ENCODE measurements at places on chromosomes 1 and 21. TPM values are rescaled to one million over a fixed set of nuclear protein-coding genes. Genes with fewer than 3 reads are reported as not detected.

RNU1-4 gene
- total RNA-seq: under 0.01 TPM

- DNase-seq: no peak
Measured at GRCh38 chr1:184226100-184226487, 160.7 kb upstream of the C1orf21 start.

SPATA45 gene
- not detected for total RNA-seq

GRCh38 chr1:235207209-235207565, 46.1 kb upstream of the RBM34 start:
- DNase-seq: no peak

- no peak for DNase-seq
Measured at GRCh38 chr1:32249831-32250525, 1.1 kb upstream of the LCK start.

- DNase-seq: no peak
Measured at GRCh38 chr1:40385437-40386358, 12.2 kb downstream of the SMAP2 start.

S100A16 gene
- total RNA-seq: 51.3 TPM

DNA sequence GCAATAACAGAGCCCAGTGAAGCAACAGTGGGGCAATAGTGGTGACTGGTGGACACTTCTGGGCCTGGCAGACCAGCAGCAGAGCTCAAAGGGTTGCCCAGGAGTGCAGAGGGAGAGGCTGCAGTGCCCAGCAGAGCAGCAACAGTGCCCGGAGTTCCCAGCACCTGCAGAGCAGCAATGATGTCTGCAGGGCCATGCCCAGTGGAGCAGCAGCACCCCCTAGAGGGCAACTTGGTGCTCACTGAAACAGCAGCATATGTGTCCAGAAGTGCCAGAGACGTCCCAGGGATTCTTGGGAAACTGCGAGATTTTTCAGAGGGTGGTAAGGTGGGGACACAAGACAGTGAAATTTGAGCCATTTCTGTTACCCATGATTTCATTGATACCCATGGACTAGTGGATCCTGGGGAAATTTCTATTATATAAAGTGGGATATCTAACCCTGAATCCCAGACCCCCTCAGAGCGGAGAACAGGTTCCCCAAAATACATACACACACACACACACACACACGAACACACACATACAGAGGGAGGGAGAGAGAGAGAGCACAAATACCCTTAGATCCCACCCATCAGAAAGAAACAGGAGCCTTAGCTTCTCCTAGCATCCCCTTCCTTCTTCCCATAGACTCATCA, 156.9 kb upstream of the GJB5 start:
- peak; percentile 6 for DNase-seq

- no peak for DNase-seq
Measured at GRCh38 chr21:44298301-44298700, 1.6 kb upstream of the PFKL start.

GRCh38 chr1:92601044-92601443, 114.3 kb upstream of the GFI1 start:
- DNase-seq: no peak

- no peak for DNase-seq
Measured at GRCh38 chr1:89529196-89529595, 4.6 kb downstream of the LRRC8B start.

CASQ1 gene
- 10.5 TPM for total RNA-seq

RNU1-1 gene
- total RNA-seq: under 0.01 TPM

DNA sequence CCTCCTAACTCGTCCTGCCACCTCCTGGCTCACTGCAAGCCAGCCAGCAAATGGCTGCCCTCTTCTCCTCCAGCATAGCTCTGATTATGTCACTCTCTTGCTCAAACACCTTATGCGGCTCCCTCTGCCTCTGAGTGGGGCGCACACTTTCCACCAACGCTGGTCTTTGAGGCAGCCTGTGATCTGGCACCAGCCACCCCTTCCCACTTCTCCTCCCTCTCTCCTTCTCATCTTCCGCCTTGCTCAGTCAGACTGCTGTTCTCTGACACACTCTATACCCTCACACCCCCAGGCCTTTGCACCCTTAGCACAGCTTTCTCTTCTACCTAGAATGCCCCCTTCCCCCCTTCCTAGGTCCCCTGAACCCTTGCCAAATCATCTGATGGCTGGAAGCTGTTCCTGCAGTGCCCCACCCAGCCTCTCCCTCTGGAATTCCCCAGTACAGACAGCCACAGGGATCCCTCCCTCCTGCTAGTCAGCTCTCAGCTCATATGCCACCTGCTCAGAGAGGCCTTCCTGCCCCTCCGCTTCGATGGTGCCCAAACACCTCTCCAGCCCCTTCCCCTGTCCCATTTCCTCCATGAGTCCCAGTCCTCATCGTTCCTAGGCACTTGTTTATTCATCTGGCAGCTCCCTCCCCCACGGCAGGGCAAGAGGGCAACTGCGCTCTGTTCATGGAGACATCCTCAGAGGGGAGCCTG, 21.7 kb upstream of the PEF1 start:
- no peak for DNase-seq

GRCh38 chr1:162873671-162874666, 13.0 kb upstream of the CCDC190 start:
- peak; percentile 43 for DNase-seq

DNA sequence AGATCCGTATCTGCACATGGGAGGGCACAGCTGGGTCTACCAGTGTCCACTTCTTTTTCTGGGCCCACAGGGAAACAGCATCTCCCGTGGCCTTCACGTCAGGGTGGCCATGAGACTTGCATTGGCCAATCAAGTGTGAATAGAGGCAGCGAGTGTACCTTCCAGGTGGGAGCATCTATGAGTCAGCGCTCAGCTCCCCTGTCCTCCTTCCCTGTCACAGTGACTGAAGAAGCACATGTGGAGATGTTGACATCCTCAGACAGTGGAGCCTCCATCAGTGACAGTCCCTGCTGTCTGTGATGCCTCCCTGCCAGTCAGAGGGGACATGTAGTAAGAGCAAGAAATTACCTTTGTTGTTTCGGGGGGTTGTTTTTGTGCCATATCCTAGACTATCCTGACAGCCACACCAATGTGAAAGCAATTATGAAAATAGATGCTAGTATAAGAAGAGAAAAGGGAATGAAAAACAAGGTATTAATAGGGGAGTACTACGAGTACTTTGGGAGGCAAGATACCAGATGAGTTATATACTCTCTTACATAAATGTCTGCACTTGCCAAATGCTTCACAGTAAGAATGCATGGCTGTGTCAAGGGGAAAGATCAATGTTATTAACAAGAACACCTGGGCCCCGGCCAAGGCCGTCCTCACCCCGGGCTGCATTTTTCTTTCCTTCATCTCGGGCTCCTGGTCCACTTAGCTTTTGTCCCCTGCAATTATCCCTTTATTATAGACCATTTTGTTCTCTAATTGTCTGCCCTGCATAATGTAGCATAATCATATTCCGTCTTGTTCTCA, 86.0 kb downstream of the MATN1 start:
- no peak for DNase-seq

CXADR gene
- 44.2 TPM for total RNA-seq

- no peak for DNase-seq
Measured at GRCh38 chr21:29104239-29104708, 26.2 kb upstream of the MAP3K7CL start.

NHLH1 gene
- total RNA-seq: not detected

GRCh38 chr1:64039390-64039926, 164.0 kb upstream of the UBE2U start:
- peak; percentile 80 for DNase-seq

DNA sequence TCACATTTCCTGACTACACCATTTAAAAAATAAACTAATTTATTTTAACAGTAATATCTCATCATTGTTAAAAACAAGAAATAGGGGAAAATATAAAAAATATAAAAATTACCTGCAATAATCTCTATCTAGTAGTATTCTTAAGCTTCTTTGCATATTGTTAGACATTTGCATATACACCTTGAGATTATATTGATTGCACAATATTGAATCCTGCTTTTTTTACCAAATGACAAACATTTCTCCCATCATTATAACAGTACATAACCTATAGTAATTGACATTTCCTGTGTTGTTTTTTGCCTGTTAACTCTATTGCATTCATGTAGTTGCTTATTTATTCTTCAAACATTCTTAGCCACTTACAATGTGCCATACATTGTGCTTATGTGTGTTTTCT, 11.7 kb upstream of the CR1L start:
- no peak for DNase-seq

RHCE gene
- 0.85 TPM for total RNA-seq

GRCh38 chr1:223620297-223620897, 45.1 kb downstream of the CAPN8 start:
- DNase-seq: no peak

HIPK1 gene
- total RNA-seq: 41.7 TPM

GRCh38 chr21:39050841-39051587, 132.2 kb downstream of the PSMG1 start:
- DNase-seq: no peak

Measured in urinary bladder (tissue), 4 donors.